SK-MEL-5 (cell line): ENCODE measurements at places on chromosomes 1 and 21. TPM values are rescaled to one million over a fixed set of nuclear protein-coding genes. Genes with fewer than 3 reads are reported as not detected.

Gene OR4F16
- not detected in 2 replicates for total RNA-seq

Gene ADAMTSL4
- 0.27 and 0.48 TPM in 2 replicates for total RNA-seq

Gene HORMAD1
- total RNA-seq = 8.9 and 12.5 TPM in 2 replicates

Gene SYNC
- total RNA-seq = 2.7 and 3.0 TPM in 2 replicates

Gene PRRX1
- 0.05 and 0.13 TPM in 2 replicates for total RNA-seq

Gene KCNN3
- total RNA-seq = 0.03 TPM in 1 of 2 replicates, not detected in the other

DNA sequence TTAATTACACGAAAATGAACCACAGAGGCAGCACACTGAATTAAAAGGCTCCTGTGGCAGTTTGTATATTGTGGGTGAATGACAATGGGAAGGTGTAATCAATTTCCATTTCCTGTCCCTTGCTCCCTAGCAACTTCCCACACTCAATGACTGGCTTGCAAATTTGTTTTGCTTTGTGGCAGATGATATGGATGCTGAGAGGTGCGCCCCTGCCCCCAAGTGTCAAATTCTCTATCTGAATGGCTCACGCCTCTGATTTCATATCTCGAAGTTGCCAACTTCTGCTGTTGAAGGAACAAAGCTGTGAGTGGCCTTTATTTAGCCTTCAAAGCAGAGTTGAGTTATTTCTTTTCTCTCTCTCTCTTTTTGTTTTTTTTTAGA lies 86.0 kb downstream of the FOXD2 start:
- DNase-seq = no peak

DNA sequence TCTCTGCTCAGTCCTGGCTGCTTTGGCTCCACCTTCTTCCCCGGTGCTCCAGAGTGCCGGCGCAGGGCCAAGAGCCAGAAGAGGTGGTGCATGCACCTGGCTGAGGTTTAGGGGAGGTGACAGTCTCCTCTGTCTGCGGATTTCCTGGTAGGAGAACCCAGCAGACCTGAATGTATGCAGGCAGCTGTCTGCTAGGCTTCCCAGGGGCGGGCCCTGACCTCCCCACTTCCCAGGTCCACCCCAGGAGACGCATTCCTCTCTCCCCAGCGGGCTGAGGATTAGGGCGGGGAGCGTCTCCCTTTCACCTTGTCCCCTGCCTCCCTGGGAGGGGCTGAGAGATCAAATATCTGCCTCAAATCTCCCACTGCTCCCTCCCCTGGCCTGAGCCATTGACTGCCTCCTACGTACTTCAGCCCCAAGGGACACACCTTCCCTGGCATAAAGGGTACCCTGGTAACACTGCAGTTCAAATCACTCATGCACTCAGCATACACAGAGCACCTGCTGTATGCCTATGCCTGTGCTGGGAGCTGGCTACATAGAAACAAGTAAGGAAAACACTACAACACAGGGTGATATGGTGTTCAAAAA lies 27.5 kb downstream of the DMBX1 start:
- no peak for DNase-seq

DNA sequence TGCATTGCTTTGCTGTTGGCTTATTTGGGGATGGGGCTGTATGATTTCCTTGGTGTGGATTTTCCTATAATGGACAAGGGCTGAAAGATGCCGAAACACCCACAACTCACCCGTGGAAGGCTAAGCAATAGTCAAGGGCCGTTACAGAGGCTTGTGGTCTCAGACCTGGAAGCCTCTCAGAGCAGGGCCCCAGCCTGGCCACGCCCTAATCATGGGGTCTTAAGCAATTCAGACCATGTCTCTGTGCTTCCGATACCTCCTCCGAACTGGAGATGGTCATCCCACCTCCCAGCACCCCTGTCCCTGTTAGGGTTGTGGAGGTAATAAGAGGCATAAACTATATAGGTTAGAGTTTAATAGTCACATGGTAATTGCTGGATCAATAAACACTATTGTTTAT lies 3.4 kb downstream of the ABCG1 start:
- no peak for DNase-seq

DNA sequence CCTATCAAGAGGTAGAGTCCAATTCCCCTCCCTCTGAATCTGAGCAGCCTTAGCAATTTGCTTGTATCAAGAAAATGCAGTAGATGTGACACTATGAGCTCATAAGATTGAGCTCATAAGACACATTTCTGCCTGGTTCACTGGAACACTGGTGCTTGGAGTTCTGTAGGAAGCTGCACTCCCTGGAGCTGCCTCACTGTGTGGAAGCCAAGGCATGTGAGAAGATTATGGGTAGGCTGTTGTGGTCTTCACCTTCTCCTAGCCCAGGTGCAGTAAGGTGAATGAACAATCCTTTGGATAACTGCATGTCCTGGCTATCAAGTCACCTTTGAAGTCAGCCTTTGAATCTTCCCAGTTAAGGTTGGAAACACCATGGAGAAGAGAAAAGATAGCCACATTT lies 67.3 kb downstream of the PLPPR5 start:
- no peak for DNase-seq

DNA sequence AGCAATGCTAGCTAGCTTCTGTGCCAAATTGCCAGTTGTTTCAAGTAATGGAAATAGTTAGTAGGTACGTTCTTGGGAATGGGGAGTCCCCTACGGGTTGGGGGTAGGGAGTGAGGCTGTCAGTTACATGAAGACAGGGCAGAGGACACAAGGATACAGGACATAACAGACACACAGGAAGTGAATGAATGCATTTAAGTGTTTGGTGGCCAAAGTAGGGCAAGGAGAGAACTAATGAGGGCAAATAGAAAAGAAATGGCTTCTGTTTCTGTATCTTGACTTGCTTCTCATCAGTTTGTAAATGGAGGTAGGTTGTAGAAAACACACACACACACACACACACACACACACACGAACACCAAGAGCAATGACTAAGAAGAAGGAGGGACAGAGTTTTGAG lies 142.2 kb downstream of the S1PR1 start:
- no peak for DNase-seq

DNA sequence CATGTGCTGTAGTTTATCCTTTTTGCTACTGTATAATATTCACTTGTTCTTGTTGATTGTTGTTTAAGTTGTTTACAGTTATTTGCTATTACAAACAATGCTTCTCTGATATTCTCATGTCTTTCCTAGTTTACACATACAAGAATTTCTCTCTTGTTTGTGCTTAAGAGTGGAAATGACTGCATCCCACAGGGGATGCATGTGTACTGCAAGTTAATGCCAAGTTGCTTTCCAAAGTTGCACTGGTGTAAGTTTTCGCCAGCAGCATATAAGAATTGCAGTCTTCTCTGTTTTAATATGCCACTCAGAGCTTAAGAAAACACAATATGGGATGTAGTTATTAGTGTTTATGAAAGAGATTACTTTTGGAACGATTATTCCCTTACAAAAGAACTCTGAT lies 97.7 kb downstream of the NEK7 start:
- DNase-seq = peak; percentile 27

- no peak for DNase-seq
Observed at GRCh38 chr1:844472-845026, 79.2 kb upstream of the SAMD11 start.

DNA sequence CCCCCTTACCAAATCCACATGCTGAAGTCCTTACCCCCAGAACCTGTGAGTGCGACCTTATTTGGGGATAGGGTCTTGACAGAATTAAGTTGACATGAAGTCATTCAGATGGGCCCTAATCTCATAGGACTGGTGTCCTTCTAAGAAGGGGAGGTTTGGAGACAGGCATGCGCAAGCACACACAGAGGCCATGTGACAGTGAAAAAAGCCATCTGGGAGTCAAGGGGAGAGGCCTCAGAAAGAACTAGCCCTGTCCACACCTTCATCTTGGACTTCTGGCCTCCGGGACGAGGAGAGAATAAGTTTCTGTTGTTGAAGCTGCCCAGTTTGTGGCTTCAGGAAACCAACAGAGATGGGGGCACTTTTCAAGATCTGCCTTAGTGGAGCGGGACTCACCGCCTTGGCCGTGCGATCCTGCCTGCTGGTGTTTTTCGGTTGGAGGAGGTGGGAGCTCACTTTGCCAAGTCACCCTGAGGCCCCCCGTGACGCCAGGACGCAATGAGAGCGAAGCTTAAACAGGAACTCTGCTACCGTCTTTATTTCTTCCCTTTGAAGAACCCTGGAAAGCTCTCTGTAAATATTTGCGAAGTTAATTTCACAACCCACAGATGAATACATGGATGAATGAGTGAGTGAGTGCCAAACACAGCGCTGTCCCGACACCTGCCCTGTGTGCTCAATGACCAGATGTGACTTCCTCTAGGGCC lies 42.5 kb upstream of the C1orf174 start:
- no peak for DNase-seq

- DNase-seq = no peak
Observed at GRCh38 chr1:223248770-223249140, 105.7 kb upstream of the TLR5 start.

- no peak for DNase-seq
Observed at GRCh38 chr1:48552903-48553606, 81.1 kb upstream of the SPATA6 start.

- no peak for DNase-seq
Observed at GRCh38 chr1:173353350-173353749, 123.8 kb upstream of the PRDX6 start.

GRCh38 chr1:198160222-198160621 lies 3.4 kb downstream of the NEK7 start:
- DNase-seq = no peak

DNA sequence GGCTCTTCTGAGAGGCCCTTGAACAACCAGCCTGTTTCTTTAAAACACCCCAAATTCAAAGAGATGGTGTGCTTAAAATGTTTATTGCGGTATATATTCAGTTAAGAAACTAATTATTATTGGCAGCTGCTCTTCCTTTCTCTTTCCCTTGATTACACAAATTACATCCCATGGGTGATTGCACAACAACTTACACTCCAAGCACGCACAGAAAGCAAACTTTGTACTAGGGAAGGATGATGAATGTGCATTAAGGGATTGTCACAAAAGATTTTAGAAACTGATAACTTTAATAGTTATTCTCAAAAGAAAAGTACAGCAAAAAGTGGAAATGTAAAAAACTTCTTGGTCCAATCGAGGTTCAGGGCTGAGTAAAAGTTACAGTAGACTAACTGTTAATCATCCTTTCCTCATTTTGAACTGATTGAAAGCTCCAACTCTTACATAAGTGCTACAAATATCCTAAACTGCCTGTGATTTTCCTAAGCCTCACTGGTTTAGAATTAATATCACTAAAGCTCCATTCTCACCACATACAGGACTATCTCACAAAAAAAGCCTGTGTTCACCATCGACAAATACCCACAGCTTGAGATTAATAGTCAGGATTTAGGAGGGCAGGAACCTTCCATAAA lies 153.4 kb downstream of the TTLL7 start:
- no peak for DNase-seq

- DNase-seq = no peak
Observed at GRCh38 chr1:214638459-214638807, 35.4 kb downstream of the CENPF start.

GRCh38 chr1:246275036-246275435 lies 232.0 kb downstream of the SMYD3 start:
- no peak for DNase-seq

DNA sequence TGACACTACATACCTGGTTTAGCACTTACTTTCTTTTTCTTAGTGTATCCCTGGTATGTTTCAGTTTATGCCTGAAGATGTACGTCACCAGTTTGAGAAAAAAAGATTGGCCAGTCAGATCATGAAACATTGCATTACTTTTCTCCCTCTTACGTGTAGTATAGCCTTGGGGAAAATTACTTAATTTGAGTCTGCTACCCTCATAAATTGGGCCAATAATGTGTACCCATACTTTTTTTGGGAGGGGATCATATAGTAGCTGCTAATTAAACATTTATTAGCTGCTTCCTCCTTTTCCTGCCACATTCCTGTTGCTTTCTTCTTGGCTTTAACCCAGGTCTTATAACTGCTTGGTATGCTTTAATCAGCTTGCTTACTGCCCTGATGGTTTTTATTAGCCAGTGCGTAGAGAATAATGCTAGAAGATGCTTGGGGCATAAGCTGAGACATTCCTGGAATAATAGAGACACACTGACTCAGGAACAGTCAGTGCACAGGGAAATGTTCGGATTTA lies 32.1 kb downstream of the RABGAP1L start:
- no peak for DNase-seq

- DNase-seq = peak; percentile 69
Observed at GRCh38 chr1:183956559-183957188, 80.9 kb downstream of the COLGALT2 start.

GRCh38 chr1:933603-933940 lies 9.8 kb downstream of the SAMD11 start:
- no peak for DNase-seq
